ENCODE measurements at places on chromosomes 13 and 19.

DNA sequence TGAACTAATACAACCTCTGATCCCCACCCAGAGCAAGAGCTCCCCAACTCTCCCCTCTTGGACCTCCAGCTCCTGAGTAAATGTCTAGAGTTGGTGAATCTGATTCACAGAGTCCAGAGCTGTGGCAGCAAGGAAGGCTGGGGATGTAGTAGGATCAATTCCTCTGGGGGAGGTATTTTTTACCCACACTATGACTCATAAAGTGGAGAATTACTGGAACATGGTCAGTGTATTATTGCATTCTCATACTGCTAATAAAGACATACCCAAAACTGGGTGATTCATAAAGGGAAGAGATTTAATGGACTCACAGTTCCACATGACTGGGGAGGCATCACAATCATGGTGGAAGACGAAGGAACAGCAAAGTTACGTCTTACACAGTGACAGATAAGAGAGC, 496.7 kb downstream of the EFNB2 start:
- DNase-seq = no peak

DNA sequence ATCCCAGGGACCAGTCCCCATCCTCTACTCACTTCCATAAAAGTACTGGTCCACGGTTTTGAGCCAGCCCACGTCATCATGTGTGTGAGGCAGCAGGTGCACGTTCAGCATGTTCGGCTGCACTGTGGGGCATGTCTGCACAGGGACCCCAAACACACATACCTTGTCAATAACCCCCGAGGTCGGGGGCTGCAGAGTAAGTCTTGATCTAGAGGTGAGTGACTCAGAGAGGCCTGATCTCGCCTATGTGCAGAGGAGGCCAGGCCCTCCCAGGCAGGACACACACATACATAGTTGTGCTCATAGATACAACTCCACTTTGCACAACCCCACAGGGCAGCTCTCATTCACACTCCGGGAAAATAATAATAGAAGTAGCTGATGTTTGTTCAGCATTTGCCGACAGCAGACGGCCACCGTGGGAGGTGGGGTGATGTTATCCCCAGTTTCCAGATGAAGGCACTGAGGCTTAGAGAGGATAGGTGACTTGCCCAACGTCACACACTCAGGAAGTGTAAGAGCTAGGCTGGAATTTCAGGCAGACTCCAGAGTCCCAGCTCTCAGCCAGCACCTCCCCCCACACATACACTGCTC, 774 bp downstream of the MAN2B1 start:
- no peak for DNase-seq

DNA sequence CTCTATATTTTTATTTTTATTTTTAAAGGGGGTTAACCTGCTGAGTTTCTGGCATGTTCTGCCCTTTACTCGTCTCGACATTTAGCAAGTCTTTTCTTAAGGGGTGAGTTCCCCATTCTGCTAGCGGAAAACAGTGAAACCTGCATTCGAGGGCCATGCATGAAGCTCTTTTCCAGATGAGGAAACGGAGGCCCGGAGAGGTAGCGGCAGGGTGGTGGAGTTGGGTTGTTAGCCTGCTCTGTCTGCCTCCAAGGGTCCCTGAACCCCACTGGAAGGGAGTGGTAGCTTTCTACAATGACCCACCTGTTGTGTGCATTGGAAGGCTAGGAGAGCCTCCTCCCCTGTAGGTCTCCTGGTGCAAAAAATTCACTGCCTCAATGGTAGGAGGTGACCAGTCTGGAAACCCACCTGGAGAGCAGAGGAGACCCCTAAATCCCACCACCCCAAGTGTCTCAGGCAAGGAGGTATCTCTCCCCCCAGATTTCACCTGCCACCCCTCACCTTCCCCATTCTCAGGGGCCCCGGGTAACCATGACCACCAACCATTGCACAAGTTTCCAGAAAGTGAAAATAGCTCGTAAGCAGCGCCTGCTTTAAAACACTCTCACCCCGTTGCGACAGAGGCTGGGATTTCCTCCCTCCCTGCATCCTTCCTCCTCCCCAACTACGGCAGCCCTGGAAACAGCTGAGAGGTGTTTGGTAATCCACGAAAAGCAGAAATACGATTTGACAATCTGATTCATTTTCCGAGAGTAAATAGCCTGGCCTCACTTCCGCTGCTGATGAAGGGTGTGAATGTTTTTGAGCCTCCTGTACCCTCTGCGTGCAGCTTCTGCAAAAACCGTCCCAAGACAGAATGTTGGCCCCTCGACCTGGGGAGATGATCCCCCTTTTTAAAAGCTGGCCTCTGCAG, 3.5 kb downstream of the KLF2 start:
- DNase-seq = peak; percentile 47

DNA sequence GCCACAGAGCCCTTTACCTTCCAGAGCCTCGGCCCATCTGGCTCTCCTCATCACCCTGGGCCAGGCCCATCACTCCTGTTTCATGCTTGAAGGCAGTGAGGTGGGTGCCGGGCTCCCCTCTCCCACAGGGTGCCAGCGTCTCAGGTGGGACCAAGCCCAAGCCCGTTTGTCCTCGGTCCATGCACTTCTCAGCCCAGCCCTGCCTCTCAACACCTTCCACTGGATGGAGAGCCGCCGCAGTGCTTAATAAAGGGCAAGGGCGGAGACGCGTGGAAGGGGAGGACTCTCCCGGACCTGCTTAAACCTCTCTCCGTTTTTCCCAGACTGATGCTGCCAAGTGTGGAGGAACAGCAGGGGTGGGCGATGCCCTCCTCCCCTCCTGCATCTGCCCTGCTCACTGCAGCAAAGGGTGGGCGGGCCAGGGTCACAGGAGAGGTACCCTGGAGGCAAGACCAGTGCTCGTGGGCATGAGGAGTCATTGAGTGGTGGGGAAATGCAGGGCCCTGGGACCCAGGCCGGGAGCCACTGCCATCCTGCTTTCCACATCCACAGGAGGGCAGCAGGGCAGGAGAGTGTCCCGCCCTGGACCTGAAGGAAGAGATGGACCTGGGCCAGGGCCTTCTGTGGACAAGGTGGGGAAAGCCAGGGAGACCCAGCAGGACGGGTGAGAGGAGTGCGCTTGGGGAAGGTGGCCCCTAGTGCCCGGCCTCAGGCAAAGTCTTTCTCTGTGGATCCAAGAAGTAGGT, 9.7 kb upstream of the ATP11A start:
- no peak for DNase-seq

DNA sequence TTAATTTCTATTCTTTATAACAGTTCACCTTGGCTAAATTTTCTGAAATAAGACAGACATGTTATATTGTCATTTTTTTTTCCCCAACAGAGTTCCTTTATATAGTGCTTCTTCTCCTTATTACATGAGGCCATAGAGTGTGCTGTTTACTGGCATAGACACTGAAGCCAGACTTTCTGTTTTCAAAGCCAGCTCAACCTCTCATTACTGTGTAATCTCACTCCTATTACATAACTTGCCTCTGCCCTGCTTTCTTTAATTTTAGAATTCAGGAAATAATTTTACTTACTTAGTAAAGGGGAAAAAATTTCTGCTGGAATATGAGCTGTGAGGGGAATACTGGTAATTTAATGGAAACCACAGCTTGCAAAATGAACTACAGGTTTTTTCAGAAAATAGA, 1380.4 kb downstream of the SLITRK1 start:
- DNase-seq = no peak

DNA sequence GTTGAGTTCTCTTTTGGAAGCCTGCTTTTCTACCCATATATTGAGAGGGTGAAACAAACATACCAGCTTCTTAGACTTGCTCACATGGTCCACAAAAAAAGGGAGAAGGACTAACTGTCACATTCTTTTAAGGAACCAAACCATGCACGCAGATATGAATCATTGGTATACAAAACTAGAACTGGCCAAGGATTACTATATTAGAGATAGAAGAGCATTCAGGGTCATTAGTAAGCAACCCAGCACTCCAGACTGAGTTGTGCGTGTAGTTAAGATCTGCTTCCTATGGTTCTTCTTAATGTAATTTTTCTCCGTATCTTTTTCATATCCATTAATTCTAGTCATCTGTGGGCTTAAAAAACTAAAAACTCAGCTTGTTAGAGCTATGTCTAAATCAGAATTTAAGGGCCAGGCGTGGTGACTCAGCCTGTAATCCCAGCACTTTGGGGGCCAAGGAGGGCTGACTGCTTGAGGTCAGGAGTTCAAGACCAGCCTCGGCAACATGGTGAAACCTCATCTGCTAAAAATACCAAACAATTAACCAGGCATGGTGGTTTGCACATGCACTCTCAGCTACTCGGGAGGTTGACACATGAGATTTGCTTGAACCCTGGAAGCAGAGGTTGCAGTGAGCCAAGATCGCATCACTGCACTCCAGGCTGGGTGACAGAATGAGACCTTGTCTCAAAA, 19.6 kb downstream of the ALG5 start:
- DNase-seq = no peak

DNA sequence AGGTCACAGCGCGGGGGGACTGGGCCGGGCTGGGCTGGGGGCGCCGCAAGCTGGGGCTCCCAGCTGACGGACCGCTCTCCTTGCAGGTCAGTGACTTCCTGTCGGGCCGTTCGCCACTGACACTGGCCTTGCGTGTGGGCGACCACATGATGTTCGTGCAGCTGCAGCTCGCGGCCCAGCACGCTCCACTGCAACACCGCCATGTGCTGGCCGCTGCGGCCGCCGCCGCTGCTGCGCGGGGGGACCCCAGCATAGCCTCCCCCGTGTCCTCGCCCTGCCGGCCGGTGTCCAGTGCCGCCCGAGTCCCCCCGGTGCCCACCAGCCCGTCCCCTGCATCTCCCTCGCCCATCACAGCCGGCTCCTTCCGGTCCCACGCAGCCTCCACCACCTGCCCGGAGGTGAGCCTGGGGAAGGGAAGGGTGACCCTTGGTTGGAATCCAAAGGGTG, 5.7 kb downstream of the MIDN start:
- DNase-seq = no peak

DNA sequence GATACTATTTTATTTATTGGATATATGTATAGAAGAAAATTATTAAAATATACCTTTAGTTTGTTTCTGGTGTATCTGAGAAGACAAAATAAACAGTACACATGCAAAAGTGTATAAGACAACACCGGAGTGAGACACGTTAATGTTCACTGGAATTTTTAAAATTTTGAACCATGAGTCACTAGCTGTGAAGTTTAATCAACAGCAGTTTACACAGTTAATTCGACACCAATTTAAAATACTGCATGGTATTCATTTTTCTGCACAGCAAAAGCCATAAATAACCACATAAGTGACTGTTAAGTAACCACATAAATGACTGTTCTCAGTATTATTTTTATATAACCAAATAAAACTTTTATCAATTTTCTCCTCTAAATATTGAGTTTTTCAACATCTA, 418.7 kb upstream of the NBEA start:
- DNase-seq = no peak

DNA sequence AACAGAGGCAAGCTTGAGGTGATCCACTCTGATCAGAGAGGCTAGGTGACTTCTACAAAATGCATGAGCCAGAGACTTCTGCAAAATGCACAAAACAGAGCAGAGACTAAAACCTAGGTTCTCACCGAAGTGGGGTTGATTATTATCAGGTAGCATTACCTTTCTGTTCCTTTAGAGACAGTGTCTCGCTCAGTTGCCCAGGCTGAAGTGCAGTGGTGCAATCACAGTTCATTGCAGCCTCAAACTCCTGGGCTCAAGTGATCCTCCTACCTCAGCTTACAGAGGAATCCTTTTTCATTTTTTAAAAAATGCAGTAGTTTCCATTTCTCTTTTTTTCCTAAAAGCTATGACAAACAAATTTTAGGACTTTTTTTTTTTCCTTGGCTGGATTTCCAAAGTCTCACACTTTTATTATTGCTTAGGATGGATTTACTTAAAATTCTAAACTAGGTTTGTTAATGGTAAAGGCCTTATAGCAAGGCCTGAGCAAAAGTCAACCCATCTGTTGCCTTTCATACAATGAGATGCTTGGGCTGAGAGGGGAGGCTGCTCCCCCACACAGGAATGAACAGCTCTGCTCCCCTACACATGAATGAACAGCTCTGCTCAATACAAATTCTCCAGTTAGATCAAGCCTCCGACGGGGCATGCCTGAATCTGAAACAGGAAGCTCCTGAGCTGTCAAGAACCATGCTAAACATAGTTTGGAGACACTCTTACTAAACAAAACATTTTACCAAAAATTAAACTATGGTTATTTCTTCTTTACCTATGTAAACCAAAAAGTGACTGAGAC, 18.8 kb upstream of the TNFRSF19 start:
- DNase-seq = no peak

DNA sequence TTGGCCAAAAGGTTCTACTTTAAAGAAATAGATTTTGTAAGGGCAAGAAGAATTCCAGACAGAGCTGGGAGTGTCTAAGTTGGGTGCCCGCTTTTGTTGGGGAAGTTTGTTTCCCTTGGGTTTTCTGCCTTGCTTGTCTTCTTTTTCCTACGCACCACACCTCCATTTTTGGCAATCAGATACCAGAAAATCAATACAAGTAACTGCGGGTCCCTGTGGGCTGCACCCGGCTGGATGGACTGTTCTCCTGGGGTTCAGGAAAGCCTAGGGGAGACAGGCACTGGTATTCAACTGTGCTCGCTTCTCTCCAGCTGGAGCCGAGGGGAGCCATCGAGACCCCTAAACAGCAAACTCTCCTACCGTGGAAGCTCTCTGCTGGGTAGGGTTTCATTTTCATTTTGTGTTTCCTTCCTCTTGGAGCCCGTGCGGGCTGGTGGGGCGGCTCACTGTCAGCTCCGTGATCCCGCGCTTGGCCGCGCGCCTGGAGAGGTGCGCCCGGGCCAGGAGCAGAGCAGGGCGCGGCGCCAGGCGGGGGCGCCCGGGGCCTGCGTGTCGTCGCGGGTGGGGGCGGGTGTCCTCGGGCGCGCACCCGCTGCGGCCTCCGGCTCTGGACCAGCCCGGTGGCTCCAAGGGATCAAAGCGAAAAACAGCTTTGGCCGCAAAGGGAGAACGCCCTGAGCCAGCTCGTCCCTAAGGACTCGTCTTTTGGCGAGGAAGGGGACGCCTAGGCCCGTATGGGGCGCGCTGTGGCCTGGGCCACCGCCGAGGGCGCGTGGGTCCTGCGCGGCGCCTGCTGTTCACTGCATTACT, 347.2 kb downstream of the ZNF536 start:
- DNase-seq = no peak

DNA sequence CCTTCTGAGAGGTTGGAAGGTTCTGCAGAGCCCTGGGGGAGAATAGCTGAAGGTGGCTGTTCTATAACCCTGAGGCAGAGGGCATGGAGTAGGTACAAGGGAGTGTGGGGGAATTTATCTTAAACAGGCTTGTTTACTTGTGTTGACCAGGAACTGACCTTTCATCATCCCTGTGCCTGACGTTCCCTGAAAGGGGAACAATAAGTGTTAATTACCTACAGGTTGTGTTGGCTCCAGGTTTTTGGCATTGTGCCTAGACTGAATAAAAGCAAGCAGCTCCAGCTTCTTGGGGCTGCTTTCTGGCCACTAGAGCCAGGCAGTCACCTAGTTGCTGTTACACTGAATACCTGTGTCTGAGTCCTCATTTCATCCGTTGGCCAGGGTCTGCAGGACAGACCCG, 60.0 kb downstream of the ZNF627 start:
- DNase-seq = no peak

- no peak for DNase-seq
Measured at GRCh38 chr13:106555631-106556328, 12.2 kb downstream of the ARGLU1 start.

- DNase-seq = no peak
Measured at GRCh38 chr13:36915896-36916640, 4.0 kb downstream of the SMAD9 start.
